Fibroblast of villous mesenchyme (primary cell): ENCODE measurements at places on chromosomes 5 and 9.

DNA sequence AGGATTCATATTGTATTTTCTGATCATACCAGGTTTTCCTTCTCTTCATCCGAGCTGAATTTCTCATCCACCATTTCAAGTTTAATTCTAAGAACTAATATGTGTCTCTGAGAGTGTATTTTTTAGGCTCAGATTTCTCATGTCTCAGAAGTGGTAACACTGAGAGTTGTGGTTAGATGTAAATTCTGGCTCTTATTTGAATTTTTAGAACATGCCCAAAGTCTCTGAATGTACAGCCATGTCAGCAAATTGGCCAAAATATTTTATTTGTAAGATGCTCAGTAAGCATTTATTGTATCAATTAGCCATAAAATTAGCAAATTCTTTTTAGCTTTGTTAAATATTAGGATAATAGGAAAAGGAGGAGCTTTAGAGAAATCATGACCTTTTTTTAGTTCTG lies 16.6 kb downstream of the SV2C start:
- no peak for DNase-seq

- no peak for DNase-seq
Measured at GRCh38 chr5:174187001-174187400, 141.5 kb downstream of the NSG2 start.

DNA sequence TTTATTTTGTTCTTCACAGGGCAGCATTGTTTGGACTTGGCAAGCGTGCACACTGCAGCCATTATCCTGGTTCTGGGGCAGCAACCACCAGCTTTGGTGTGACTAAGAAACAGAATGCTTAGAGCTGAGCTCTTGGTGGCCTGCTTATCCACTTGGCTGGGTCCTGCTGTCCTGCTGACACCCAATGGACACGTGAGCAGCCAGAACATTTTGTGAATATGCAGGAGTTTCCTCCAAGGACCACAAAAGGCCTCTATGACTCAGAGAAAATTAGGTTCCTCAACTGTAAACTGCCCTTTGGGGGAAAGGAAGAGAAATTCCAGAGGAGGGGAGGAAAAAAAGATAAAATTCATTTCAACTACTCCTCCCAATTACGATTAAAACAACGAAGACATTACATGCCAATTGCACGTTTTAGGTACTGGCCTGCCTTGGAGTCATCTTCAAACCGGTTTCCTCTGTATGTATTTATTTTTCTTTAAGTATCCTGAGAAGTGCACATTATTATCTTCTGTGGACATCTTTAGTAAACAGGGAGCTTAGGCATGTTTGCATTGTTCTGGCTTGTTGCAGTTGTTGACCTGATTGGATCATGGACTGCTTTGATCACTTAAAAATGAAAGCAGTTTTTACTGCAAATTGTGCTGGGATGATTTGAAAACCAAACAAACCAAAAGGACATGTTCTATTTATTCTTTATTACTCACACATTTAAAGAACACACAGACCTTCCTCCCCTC lies 82.3 kb upstream of the TLE4 start:
- DNase-seq, result peak; percentile 74

DNA sequence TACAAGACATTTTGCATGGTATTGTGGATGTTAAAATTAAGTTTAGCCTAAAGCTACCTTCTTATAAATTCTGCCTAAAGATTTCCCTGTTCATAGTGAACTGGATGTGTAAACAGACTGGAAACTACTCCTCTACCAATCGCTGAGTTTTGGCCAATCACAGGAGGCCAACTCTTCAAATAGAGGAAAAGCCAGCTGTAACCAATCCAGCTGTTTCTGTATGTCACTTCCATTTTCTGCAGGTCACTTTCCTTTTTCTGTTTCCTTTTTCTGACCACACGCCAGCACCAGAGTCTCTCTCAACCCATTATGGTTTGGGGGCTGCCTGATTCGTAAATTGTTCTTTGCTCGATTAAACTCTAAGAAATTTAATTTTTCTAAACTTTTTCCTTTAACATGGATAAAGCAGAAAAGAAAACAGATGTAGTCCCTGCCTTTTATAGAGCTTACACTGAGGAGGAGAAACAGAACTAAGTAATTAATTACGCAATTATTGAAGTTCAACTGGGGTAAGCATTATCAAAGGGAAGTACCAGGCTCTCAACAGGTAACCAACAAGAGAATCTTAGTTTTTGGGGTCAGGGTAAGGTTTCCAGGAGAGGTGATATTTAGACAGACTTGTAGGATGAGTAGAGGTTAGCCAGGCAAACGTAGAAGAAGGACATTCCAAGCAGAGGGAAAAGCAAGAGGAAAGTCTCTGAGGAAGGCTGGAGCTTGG lies 27.7 kb downstream of the RANBP3L start:
- DNase-seq, result no peak

DNA sequence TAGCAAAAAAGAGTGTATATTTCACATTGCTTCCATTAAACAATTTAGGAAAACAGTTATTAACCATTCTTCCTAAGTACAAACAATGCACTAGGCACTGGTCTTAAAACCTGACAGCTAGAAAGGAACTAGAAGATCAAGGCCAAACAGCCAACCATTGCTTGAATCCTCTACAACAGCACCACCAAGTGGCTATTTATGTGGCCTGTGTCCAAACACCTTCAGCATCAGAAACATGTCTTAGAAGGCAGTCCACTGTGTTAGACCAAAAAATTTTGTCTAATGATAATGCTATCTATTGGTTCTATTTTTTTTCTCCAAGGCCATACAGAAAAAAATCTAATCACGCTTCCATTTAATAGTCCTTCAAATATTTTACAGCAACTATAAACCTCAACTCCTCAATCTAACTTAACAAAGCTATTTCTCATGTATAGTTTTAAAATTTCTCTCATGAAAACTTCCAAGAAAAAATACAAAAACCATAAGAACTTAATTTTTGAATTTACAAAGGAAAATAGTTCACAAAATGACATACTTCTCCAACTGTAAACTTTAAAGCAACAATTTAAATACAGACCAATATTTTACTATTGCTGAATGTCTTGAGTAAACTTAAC lies 36.1 kb downstream of the CAAP1 start:
- peak; percentile 66 for DNase-seq

GRCh38 chr9:130837002-130837511 lies 2.0 kb downstream of the ABL1 start:
- peak; percentile 85 for DNase-seq

- DNase-seq, result no peak
Measured at GRCh38 chr9:113431191-113431590, 20.6 kb downstream of the C9orf43 start.

DNA sequence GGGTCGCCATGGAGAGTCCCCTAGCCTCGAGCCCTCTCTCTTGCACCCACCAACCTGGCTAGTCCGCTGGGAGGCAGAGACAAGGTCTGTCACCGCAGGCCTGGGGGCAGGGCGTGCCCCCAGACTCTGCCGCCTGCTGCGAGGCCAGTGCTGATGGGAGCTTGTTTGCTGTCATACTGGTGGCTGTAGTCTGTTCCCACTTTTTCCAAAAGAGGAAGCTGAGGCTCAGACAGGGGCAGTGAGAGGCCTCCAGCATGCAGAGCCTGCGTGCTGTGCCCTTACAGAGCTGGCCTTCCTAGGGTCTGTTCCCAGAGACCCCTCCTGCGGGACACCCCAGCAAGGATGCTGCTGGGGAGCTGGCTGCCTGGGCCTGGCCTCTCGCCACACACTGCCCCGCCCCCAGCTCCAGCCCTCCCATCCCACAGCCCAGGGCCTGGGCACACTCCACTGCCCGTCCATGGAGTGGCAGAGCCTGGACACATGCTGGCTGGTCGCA lies 21.0 kb upstream of the SUSD3 start:
- no peak for DNase-seq

- peak; percentile 87 for DNase-seq
Measured at GRCh38 chr9:97525451-97525850, 24.0 kb downstream of the TMOD1 start.

DNA sequence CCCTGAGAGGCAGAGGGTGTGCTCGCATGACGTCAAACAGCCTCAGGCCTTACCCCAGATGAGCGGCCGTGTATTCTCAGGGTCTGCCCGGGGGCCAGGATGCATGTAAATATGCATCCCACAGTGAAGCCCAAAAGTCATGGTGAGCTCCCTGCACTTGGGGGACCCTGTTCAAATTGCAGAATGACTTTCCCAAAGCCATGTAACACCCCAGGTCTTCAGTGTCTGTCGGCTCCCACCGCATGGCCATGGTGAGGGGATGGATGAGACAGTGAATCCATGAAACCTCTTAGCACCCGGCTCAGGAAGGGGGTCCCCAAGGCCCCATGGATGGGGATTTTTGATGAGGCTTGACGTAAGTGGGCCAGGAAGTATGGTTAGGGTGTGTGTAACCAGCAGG lies 9.3 kb upstream of the COL5A1 start:
- no peak for DNase-seq

DNA sequence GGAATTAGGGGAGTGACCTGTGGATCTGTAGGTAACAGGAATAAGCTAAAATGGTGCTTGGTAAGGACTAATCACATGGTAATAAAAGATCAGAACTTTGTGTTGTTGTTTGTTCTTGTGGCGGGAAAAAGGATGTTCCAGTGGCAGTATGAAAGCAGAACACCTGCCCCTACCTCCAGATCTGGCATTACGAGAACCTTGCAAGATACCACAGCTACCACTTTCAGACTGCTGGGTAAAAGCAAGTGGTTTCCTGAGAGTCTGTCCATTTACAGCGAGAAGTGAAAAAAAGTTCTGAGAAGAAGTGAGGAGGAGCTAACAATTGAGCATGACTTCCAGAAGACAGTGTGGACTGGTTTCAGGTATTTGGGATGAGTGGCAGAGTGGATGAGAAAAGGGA lies 252.5 kb downstream of the TLE4 start:
- DNase-seq, result no peak

DNA sequence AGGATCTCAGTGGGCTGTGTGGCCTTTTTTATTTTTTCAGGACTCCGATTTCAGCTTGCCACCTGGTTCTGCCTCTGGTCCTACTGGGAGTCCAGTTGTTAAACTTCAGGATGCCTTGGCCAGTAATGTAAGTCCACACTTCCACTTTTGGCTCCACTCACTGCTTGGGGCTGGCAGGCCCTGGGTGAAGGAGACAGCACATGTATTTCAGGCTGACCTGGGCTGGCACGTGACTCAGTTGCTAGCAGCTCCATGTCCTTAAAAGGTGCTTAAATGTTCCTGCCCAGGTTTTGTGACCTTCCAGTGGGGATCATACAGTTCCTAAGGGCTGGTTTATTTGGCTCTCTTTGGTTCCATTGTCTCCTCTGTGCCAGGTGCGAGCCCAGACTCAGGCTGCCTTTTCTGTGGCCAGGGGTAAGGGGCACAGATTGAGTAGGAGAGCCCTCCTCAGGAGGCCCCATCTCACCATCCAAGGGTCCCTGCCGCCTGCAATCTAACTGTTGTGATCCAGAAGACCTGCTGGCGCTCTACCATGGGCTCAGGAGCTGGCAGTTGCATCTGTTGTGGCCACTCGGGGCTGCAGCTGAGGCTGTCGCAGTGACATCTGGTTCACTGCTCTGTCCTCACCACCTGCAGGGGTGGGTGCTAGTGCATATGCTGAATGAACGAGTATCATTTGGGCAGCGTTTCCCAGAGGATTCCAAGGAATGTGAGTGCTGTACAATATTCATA lies 19.2 kb upstream of the POMT1 start:
- DNase-seq, result no peak

DNA sequence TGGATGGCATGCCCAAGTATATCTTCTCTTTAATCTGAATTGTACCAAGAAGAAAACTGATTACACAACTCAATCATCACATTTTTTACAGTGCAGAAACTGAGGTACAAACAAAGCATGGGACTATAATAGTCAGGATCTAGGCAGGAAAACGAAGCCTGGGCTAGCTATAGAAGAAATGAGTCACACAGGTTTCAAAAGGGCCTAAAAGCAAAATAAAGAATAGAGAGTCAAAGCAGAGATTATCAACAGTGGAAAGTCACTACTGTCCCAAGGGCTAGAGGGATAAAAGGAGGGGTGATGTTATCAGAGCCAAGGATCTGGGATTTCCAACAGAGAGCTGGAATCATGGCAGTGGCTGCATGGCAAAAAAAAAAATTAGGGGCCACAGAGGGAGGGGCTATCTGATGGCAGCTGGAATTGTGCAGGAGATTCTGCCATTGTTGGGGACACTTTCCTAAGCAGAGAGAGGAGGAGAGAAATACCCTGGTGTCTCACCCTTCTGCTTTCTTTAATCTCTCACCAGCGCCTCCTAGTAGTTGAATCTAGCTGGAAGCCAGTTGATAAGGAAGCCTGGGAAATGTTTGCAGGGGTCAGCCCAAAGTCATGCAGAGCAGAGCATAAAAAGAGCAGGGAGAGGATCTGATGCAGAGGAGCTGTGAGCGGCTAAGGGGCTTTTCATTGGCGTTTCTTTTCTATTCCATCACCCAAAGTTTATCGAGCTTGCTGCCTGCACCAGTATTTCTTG lies 343.2 kb downstream of the ACTL7B start:
- DNase-seq, result peak; percentile 28

DNA sequence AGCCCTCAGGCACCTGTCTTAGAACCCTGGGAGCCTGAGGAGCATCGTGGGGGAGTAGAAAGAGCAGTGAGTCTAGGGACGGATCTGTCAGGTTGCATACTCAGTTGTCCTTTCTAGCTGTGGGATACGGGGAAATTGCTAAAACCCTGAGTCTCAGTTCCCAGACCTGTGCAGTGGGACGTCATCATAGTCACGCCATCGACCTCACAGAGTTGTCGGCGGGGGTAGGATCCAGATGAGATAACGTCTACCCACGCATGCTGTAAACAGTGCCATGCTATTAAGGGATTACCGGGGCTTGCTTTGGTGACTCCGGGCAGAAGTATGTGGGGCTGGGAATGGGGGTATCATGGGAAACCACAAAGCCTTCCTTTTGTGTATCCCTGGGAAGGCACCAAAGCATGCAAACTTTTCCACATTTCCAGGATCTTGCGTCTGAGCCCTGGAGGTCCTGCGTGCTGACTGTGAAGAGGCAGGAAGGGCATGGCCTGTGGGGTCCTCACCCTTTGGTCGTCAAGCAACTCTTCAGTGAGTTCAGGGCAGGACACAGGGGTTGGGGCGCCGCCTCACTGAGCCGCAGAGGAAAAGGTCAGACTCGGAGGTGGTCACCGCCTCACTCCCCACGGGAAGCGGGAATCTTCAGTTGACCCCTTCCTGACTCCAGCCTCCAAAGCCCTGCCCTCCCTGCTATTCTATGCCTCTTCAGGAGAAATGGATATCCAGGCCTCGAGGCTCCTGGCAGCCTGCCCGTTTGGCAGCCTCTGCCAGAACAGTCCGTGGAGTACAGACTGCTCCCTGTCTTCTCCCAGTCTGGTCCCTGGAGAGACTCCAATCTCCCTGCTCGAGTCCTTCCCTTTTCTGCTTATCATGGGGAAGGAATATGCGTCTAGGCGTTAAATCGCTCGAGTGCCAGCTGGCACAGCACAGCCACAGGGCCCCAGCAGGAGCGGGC lies 186.8 kb upstream of the KLF9 start:
- peak; percentile 100 for DNase-seq

DNA sequence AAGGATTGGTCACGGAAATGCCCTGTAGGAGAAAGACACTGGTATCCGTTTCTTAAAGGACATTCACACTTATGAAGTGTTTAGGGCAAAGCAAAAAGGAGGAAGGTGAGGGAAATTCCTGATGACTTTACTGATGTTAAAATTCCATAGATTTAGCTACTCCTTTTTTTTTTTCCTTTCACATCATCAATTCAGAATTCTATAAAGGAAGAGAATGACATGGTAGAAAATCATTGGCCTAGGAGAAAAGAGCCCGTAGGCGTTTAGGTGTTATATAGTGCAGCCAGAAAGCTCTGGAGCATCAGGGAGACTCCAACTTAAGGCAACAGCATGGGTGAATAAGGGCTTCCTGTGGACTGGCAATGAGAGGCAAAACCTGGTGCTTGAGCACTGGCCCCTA lies at the start of gene TSLP:
TSLP (plus strand) TSS at position 301 of the 400 bp plus-strand sequence. CDS start 178 bp downstream, outside the sequence.
- no peak for DNase-seq
